ENCODE measurements at places on chromosomes 1 and 21.

DNA sequence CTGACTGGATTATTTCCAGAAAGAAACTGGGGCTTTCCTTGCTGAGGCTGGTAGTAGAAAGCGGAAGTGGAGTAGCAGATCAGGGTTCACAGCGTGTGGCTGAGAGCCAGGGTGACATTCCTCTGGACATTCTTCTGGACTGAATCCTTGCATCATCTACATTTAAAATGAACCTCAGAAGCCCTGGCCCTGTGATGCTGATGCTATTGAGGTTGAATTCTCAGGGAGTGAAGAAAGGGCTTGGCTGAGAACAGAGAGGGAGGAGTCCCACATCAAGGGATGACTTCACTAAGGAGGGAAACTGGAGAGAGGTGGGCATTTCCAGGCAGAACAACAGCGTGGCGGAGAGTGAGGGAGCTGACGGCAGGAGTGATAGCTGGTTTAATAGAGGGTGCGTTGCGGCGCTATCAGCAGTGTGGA is 102.3 kb upstream of the LMO4 start:
- DNase-seq, result no peak

GRCh38 chr1:117656202-117656641 is 50.4 kb downstream of the TENT5C start:
- peak; percentile 84 for DNase-seq

DNA sequence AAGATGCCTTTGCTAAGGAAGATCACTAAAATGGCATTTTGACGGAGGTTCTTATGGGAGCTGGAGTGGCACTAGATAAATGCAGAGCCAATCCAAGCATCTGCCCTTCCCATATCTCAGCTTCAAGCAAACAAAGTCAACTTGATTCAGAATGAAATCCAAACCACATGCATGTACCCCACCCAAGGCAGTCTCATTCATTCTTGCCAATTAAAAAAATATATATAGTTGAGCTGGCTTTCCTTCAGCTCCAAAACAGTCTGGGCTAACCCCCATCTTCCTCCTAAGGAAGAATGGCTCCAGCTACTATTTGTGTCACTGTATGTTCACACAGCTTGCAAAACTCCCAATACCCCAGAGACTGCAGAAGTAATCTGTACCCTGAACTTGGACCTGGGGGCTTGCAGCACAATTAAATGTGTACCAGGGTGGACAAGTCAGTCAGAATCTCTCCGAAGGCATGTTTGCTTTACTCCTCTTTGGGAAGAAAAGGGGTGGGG is 35.4 kb downstream of the GPR3 start:
- DNase-seq, result no peak

GRCh38 chr1:154154534-154155191 is at the start of gene NUP210L:
TSS of gene NUP210L (minus strand) at chr1:154155073.
- peak; percentile 53 for DNase-seq

DNA sequence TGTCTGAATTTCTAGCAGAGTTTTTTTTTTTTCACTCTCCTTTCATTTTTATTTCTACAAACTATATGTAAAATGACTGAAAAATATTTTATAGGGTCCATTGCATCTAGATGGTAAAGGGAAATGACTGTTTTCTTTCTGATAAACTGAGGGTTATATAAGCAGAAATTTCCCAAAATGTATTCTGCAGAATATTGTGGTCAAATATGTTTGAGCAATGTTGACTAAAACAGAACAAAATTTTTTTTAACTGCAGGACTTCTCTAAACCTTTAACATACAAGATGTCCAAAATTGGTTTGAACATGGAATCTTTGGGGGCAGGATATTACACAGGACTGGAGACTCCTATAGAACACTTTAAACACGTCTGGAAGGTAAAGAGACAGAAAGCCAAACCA is 190.5 kb downstream of the TOMM20 start:
- no peak for DNase-seq

DNA sequence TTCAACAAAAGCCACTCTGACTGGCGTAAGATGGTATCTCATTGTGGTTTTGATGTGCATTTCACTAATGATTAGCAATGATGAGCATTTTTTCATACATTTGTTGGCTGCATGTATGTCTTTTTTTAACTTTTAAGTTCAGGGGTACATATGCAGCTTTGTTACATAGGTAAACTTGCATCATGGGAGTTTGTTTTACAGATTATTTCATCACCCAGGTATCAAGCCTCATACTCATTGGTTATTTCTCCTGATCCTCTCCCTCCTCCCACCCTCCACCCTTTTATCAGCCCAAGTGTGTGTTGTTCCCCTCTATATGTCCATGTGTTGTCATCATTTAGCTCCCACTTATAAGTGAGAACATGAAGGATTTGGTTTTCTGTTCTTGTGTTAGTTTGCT is 154.1 kb upstream of the POGK start:
- no peak for DNase-seq

GRCh38 chr1:217856342-217857034 is 225.3 kb downstream of the SPATA17 start:
- DNase-seq, result no peak

- no peak for DNase-seq
Measured at GRCh38 chr1:216437603-216438002, 14.4 kb upstream of the USH2A start.

GRCh38 chr1:67601539-67601938 is 83.5 kb upstream of the GADD45A start:
- no peak for DNase-seq

- peak; percentile 28 for DNase-seq
Measured at GRCh38 chr1:43440358-43440757, 13.4 kb downstream of the HYI start.

DNA sequence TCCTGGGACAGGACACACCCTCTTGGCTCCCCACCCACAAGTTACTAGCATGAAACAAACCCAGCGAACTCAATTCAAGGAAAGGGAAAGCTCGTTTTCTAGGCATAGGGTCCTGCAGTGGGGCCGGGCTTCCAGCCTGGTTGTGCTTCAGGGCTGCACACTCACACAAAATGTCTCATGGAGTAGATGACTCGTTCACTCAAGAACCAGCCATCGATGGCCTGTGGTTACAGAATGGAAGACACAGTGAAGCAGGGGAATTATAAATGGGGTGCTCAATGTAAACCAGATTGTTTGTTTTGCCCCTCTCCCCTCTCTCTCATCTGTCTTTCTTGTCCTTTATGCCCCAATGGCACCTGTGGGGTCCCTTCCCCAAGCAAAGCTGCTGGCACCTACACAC is 56.0 kb upstream of the COX20 start:
- DNase-seq, result no peak

- no peak for DNase-seq
Measured at GRCh38 chr1:236716160-236716559, 29.9 kb downstream of the ACTN2 start.

DNA sequence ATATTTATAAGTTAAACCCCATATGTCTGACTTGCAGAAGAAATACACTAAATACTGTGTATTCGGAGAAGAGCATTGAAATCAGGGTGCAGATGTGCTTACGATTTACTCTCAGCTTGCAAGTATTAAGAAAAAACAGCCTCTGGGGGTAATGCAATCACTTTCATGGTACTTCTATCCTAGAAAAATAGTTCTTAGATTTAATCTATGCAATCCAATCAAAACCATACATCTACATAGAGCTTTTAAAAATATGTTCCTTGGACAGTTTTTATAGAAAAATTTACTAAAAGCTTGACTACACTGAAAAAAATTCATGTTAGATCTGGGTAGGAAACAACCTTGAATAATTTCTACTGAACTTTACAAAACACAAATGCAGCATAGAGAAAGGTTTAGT is 890.3 kb upstream of the ADGRL2 start:
- no peak for DNase-seq

DNA sequence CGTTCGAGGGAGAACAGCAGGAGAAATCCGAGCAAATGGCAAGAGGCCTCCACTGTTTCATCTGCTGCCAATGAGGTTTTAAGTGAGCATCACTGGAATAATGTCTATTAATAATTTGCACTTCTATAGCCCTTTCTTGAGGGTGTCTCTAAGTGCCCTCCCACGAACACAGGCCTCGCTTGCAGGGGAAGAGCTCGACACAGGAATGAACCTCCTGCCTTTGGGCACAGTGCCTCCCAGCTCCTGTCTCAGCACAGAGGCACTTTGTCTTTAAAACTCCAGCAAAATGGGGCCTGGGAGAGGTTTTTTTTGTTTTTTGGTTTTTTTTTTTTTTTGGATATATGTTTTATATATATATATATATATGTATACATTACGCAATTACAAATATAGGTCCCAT is 56.6 kb downstream of the OLIG1 start:
- DNase-seq, result no peak

DNA sequence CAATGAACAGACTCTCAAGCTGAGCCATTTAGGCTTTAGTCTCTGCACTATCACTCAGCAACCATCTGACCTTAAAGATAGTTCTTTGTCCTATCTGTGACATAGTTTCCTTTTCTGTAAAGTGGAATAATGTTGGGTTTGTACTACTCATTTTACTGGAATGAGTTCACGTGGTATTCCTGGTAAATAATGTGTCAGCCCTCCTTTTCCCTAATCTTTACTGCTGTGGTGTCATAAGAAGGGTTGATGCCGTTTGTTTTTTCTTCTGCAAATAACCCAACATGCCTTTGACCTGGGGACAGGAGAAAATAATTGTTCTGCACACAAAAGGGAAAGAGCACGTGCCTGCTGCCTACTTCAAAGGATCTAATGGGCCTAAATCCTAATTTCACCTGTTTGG is 297.8 kb downstream of the BRINP3 start:
- no peak for DNase-seq

DNA sequence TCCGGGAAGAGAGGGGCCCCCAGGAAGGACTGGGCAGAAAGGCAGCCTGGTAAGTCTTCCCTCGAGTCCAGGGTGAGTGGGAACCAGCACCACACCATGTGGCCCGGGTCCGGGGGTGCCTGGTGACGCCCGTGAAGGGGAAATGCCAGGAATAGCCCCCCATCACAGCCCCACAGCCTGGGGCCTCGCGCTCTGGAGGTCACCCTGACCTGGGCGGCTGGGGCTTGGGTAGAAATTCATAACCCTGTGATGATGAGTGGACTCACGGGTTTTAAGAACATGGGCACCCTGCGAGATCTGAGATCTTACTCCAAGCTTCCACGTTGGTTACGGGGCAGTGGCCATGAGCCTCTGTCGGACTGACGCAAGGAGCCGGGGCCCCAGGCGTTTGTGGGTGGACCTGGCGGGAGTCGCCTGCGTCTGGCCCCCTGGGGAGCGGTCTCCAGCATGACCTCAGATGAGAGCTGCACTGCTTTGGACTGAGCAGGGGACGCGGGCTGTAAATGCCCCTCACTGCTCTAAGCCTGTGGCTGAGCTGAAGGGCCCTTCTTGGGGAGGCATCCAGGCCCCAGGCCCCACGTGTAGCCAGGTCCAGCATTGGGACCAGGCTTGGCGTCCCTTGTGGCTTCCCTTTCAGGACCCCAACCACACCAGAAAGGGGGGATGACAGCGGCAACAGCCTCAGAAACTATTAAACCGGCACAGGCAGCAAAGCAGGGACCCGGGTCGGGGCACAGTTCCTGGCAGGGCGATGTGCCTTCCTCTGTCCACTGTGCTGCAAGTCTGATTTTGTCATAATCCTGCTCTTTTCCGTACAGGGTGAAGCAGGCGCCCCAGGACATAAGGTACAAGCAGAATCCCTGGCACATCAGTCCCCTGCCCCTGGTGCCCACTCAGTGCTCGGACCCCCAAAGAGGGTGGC is 60.0 kb downstream of the SLC19A1 start:
- no peak for DNase-seq

GRCh38 chr1:207084701-207085180 is 3.9 kb upstream of the C4BPB start:
- no peak for DNase-seq

DNA sequence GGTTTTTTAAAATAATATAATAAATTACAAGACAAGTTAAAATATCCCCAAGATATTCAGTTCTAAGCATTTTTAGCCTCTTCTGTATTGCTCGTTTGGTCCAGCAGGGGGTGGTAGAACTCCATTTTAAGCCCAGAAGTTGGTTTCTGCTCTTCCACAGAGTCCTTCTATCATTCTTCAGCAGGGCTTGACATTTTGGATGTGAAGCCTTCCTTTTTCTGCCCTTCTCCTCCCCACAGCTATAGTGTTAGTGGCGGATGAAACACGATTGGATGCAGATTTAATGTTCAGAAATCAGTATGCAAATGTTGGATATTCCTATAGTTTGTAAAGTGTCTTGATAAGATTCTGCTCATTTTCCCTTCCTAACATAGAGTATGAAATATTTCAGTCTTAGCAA is 1.4 kb downstream of the NCAM2 start:
- DNase-seq, result no peak

- DNase-seq, result no peak
Measured at GRCh38 chr1:36128126-36128904, 3.3 kb upstream of the COL8A2 start.

DNA sequence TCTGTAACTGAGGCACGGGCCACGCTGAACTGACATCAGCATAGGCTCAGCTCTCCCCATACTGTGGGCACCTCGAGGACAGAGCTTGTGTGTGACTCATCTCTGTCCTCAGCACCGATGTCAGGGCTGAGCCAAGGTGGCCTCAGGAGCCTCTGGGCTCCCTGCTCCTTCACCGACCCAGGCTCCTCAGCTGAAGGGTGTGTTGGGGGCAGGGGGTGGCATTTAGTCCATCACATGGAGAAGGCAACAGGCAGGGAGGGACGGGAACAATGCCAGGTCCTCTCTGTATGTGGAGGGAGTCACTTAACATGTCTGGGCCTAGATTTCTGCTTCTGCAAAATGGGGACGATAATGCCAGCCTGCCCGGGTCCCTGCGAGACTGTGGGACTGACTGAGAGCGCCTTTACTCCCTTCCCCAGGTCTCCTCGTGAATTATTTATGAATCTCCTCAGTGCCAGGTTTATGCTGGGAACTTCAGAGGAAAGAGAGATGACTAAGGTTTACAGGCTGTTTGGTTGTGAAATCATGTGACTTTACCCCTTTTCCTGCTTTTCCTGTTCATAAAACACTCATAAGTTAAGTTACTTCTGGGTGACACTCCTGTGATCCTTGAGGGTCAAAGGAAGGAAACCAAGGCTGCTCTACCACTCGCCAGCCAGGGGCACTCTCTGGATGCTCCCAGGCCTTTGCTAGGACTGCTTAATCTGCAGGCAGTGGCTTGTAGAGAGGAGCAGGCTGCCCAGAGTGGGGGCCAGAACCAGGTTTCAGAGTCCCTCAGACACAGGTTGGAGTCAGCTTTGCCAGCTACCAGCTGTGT is 16.2 kb downstream of the TTC39A start:
- DNase-seq, result no peak

DNA sequence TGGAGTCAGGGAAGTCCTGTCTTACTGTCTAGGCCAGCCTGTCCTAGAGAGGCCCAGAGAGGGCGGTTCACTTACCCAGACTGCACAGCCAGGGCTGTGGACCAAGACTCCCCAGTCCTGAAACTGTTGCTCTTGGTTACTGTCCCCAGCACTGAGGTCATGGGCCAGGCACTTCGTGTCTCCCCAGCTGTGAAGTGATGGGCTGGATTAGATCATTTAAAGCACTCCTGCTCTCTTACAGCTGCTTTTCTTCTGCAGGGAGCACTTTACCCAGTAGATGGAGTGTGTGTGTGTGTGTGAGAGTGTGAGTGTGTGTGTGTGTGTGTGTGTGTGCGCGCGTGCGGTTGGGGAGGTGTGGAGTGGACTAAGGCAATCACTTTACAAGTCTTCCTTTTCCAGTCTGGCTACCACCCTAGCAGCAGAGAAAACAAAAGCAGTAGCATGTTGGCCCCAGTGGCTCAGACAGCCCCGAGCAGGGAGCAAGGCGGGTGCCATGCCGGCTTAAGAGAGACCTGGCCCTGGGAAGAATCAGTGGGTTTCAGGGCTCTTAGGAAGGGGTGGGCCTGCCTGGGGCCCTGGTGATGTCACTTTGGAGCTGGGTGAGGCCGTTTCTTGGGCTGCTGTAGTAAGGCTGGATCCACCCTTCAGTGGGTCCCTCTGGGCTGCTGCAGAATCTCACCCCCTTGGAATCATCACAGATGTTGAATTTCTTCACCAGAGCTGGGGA is 2.4 kb downstream of the SPSB1 start:
- DNase-seq, result no peak

GRCh38 chr1:153610811-153611301 is 2.1 kb downstream of the S100A16 start:
- DNase-seq, result no peak

All from activated CD8-positive, alpha-beta memory T cell treated with anti-CD3 and anti-CD28 coated beads, Interleukin-2, amount 50 U/mL, for 48 hours (primary cell).